AML-193 (cell line): ENCODE measurements at places on chromosomes 13 and 19.

DNA sequence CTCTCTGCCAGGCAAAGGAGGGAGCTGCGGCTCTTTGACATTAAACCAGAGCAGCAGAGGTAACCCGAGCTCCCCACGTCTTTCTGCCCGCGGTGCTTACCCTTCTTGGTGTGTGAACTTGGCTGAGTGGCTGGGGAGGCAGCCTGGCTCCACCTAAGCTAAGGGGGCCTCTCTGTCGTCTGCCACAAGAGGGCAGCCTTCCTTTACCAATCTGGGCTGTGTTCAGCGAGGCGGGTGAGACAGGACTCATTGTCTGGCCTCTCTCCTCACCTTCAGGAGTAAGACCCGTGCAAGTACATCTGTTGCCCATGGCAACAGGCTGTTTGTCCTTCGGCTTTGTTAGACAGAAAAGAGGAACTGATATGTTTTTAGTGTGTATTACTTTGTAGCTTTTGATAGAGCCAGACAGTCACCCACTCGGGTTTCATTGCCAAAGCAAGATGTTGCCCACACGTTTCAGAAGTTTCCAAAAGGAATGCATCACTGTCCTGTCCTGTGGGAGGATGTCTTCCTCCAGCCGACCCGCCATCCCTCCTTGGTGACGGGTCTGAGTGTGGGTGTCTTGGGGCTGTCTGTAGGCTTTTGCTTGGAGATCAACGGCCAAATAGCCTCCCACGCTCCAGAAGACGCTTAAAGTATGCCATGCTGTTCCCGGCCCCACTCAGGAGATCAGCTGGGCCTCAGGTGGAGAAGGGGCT is 4.6 kb downstream of the POP4 start:
- peak; percentile 79 for DNase-seq

DNA sequence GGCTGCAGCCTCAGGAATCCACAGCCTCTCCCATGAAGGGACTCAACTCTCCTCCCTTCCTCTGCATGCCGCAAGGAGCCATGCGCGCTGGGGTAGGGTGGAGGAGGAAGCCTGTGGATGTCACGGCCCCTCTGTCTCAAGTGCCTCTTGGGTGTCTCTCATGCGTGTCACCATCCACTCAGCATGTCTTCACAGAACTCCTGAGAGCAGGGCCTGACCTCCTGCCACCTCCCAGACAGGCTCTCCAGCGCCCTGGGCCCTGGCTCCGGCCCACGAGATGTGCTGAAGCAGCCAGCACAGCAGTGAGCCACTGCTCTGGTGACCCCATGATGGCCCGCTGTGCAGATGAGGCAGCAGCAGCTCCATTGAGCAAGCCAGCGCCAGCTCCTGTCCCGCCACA is 25.9 kb upstream of the SPACA7 start:
- DNase-seq = no peak

- no peak for DNase-seq
Observed at GRCh38 chr13:48643159-48643558, 10.6 kb upstream of the CYSLTR2 start.

- DNase-seq = no peak
Observed at GRCh38 chr13:110311443-110312338, 4.6 kb downstream of the COL4A2 start.

DNA sequence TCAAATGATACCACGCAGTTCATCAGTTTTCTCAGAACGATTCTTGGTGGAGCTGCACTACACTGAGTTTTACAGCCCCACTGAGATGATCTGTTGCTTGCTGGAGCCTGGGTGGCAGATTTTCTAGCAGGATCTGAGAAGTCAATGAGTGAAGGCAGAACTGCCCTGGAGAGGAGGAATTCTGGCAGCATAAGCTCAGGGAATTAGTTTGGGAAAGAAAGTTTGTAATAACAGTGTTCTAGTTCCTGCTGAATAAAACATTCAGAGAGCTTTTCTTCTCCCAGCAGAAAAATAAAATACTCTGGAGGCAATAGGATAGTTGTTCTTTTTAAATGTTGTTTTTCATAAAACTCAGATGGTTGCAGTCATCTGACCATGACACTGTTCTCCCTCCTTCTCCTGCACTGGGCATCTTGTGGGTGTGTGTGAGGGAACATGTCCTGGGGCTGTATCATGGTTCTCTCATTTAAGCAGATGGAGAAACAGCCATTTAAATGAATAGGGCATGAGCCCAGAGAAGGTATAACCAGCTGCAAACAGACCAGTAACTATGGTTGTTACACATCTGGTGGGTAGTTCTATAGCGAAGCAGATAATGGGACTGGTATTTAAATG is 29.6 kb downstream of the OLFM4 start:
- DNase-seq = no peak

DNA sequence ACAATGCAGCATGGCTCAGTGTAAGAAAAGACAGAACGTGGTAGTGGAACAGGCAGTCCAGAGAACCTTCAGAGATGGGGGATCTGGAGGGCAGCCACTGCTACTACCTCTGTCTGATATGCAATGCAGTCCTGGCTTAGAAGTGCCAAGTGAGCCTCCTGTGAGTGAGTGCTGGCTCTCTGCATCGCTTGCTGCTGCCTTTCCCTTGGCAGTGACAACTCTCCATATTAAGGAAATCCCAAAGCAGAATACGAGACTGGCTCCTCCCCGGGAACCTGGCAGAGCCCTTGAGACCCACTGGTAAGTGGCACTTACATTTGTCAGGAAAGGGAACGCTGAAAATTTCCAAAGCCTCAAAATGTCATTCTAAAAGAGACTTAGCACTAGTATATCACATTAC is 7.5 kb downstream of the DOCK9 start:
- DNase-seq = no peak

DNA sequence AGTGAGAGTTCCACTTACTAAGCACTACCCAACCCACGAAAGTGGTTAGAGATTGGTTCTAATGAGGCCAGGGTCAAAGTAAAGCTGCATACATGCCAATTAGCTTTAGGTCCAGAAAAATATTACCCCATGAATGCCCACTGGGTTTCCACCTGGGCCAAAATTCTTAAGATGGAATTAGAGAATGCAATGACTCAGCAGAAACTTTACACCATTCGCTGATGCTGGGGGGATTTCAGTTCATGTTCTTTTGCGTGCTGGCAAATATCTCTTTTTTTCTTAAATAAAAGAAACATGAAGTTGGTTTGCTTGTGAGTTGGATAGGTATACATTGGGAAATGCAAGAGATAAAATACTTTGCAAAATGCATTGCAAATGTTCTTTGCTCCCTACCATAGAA is 715.3 kb upstream of the MIR17HG start:
- DNase-seq = no peak

GRCh38 chr13:38384171-38384570 is 34.5 kb downstream of the UFM1 start:
- no peak for DNase-seq
